ENCODE measurements at places on chromosomes 5 and 9.
A peak's percentile ranks its signal among the peaks of the same experiment; 100 is the strongest.

DNA sequence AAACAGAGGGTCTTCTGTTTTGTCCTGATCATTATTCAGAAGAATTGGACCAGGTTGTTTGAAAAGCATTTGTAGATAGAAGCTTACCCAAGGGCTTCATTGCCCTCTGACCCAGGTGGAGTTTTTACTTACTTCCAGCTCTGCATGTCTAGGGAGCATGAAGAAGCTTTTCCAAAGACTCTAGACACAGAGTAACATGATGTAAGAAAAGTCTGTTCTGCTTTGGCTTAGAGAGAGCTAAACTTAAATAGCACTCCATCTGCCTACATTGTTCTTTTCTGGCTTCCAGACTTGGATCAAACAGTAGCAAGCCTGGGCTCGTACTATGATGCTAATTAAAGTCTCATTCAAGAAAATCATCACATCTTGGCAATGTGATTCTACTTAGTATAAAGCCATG lies 112.1 kb downstream of the SNCAIP start:
- no peak for DNase-seq

DNA sequence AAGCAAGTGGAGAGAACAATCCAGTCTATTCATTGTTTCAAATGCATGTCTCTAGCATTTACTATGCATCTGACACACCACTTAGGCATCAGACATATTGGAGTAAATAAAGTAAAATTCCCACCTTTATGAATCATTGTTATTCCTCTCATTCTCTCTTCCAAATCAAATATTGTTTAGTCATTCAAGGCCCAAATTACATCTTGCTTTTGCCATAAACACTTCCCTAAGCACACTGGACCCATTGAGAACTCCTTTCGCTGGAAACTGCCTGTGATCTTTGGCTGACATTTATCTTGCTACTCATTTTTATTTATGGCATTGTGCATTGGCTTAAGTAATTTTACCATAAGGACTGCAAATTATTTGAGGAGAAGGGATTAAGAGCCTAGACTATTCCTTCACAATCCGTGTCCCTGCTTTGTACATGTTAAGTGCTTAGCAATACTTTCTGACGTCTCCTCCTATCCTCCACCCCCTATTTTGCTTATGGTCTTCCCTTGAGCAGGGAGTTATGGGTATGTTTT lies 7.4 kb downstream of the C5orf46 start:
- no peak for DNase-seq

GRCh38 chr9:97283768-97284167 lies 23.7 kb upstream of the CCDC180 start:
- DNase-seq: no peak

GRCh38 chr9:109451311-109452025 lies 46.6 kb downstream of the PTPN3 start:
- DNase-seq: no peak

DNA sequence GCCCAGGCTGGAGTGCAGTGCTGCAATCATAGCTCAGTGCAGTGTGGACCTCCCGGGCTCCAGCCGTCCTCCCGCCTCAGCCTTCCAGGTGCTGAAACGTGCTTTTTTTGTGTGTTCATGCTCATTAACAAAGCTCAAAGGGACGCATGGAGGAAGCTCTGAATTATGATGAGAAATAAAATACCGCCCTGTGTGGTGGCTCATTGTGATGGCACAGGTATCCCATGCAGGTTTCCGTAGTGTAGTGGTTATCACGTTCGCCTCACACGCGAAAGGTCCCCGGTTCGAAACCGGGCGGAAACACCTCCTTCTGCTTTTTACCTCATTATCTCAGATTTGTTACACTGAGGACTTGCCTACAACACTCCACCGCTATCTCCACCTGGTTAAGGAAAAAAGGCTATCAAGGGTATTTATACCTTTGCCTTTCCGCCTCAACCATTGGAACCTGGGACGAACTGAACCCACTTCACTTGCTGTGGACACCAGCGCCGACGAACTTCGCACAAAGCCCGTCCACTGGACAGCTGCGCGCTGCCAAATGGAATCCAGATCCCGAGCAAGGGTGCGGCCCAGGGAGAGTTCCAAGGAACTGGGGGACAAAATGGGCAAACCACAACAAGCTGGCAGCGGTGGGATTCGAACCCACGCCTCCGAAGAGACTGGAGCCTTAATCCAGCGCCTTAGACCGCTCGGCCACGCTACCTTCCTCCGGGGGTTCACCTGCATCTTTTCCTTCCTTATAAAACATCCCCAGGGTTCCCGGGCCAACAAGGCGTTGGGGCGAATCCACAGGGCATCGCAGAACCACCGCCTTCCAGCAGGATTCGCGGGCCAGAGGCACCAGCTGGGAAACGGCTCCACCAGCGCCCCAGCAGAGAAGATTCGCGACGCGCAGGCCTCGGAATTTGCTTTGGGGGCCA lies 26.3 kb downstream of the OR2V2 start:
- peak; percentile 65 for DNase-seq

GRCh38 chr9:20376731-20377375 lies 245.4 kb downstream of the MLLT3 start:
- DNase-seq: no peak

DNA sequence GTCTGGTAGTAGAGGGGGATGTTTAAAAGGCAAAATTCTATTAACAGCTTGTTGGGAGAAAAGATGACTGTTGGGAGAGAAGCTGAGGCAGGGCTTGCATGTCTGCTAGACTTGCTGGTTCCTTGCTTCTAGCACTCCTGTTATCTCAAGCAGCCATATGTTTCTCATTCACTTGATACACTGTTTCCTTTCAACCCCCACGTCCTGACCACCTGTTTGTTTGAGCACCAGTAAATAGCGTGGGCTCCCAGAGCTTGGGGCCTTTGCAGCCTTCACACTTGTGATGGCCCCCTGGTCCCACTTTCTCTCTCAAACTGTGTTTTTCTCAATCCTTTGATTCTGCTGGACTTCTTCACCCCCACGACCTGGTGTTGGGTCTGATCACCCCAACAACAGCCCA lies 111.7 kb upstream of the TMEM161B start:
- DNase-seq: no peak

DNA sequence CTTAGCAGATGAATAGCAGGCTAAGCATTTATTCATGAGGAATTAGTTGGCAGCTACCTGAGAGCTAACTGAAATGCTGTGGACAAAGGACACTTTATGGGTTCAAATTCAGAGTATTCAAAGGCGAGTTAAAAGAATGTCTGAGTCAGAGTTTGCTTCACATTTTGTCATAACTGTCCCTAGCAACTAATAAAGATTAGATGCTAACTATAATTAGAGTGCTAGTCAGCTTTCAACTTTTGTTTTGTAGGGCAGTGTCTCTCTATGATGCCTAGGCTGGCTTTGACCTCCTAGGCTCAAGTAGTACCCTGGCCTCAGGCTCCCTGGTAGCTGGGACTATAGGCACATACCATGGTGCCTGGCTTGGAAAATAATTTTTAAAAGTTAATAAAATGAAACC lies 4.6 kb downstream of the SMC5 start:
- DNase-seq: no peak

- DNase-seq: no peak
These were observed at the start of gene GRXCR2 for GRCh38 chr5:145872914-145873313. GRXCR2 (minus strand) TSS chr5:145873014; CDS start chr5:145872968, 46 bp downstream.

- no peak for DNase-seq
These were observed 158.7 kb upstream of the HMHB1 start for GRCh38 chr5:143653256-143653655.

- DNase-seq: no peak
These were observed 174.3 kb downstream of the SYK start for GRCh38 chr9:90975781-90976538.

DNA sequence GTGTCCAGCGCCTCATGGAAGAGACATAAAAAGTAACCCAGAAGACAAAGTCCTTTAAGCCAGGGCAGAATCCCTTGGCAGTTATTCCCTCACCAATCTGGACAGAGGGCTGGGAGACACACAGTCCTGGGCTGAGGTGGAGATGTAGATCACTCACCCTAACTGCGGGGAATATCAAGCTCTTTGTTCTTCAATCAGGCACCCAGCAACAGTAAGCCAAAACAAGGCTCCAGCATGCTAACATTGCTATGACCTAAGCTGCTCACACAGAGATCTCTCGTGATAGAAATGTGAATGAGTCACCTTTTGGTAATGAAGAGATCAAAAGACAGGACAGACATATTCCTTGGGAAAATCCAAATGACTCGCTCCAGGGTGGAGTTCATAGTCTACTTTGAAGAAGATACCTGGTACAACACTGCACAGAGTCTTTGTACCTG lies 101.3 kb downstream of the FBN2 start:
- no peak for DNase-seq

DNA sequence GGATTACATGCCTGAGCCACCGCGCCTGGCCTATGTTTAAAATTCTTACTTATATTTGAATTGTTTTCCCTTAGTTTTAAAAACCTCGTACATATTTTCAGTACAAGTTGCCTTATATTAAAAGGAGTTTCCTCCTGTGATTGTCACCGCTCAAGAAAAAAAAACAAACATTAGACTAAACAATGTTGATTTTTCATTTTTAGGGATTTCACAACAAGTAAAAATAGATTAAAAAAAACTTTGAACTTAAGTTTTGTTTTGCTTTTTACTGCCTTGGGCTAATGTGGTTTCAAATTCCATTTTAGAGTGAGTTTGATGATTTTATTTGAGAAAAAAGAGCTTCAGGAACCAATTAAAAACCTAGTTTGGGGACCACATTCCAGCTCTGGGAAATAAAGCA lies 1196.6 kb upstream of the CDH18 start:
- DNase-seq: no peak

- no peak for DNase-seq
These were observed 134.7 kb upstream of the DMRT1 start for GRCh38 chr9:706606-707459.

Data from CD4-positive, alpha-beta T cell treated with Interleukin-17A for 1 hour (primary cell).